ENCODE measurements at places on chromosomes 6 and 20.

DNA sequence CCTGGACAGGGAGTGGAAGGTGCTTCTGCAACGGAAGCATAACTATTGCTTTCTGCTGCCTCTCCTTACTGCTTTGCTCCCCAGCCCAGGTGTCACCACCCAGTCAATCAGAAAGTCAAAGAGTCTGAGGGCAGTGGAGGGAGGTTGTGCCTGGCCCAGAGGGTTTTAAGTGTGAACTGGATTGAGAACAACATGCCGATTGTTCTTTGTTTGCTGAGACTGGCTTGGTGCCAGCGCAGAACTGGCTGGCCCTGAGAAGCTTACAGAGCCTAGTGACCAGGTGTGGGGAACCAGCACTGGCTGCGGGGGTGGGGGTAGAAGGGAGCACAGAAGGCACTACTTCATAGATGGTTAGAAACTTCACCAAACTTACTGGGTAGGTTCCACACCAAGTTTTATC lies 31.1 kb upstream of the ENPP4 start:
- DNase-seq: no peak

- DNase-seq: no peak
These were observed 50.7 kb downstream of the PPP1R3G start for GRCh38 chr6:5135788-5136376.

DNA sequence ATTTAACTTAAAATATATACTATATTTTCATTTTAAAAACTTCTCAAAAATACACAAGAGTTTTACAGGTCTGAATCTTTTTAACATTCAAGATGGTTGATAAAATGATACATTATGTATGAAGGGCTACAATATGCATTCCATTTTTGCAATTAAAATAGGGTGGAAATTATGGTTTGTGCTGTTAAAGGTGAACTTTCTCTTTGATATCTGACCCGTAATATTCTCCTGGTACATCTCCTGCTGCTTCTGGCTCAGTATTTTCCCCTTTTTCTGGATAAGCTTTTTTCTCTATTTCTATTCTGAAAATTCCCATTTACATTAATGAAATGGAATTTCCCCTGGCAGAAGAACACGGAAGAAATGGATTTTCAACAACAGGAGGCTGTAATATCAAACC lies 27.4 kb upstream of the LCA5 start:
- DNase-seq: no peak

DNA sequence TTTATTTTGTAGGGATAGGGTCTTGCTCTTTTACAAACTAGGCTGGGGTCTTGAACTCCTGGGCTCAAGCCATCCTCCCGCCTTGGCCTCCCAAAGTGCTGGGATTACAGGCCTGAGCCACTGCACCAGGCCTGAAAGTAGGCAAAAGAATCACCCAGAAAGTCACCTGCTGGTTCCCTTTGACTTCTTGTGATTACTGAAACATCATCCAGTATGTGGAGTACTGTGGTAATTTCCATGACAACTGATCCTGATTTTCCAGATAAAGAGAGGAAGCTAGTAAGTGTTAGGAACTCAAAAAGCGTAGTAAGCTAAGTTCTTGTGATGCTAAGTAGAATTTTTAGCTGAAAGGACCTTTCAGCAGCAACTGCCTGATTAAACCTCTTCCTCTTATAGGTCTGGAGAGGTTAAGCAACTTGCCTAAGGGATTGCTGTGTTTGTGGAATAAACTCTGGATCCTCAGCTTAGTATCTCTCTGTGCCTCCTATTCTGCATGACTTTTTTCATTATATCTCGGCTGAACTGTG lies 16.8 kb downstream of the RALY start:
- no peak for DNase-seq

GRCh38 chr6:7911345-7911725 lies 747 bp upstream of the TXNDC5 start:
- DNase-seq: no peak

- peak; percentile 60 for DNase-seq
These were observed 49.6 kb upstream of the PTPRK start for GRCh38 chr6:128569732-128570679.

DNA sequence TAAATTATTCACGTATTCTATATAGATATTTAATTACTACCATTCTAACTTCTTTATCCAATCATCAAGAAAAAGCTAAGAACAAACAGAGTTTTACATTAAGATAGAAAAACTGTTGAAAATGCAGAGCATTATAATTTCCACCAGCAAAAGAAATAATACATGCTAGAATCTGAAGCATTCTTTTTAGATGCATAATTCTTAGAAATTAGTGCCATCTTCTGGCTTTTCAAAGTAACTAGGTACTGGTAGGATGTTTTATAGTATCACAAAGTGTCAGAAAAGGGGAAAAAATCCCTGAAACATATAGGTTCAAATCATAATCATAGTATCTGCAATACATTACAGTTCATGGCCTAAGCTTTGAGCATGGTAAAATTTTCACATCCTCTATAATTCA lies 178.9 kb downstream of the PHF3 start:
- DNase-seq: no peak

GRCh38 chr20:53943522-53944291 lies 126.7 kb downstream of the BCAS1 start:
- no peak for DNase-seq

DNA sequence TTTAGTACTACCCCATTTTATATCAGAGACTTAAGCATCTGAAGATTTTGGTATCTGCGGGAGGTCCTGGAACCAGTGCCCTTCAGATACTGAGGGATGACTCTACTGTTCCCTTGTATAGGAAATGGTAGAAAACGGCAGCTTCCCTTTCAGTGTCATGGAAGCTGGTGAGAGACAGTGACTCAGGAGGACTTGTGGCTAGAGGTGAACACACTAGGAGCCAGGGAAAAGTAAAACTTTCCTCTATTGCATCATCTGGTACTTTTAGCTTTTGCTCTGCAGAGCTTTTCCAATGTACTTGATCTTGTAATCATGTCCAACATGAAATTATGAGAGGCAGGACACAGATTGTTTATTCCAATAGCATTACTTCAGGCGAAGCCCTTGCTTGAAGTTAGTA lies 45.0 kb downstream of the RNF144B start:
- DNase-seq: no peak

DNA sequence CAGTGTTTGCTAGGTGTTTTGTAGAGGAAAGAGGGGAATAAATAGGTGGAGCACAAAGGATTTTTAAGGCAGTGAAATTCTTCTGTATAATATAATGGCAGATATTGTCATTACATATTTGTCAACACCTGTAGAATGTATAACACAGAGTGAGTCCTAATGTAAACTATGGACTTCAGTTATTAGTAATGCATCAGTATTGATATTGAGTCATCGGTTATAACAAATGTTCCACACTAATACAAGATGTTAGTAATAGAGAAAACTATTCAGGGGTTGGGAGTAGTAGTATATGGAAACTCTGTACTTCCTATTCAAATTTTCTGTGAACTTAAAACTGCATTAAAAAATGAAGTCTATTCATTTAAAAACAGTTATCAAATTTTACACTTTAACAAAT lies 299.2 kb downstream of the UBE3D start:
- no peak for DNase-seq

GRCh38 chr20:50932691-50933280 lies 1.5 kb upstream of the ADNP start:
- no peak for DNase-seq

DNA sequence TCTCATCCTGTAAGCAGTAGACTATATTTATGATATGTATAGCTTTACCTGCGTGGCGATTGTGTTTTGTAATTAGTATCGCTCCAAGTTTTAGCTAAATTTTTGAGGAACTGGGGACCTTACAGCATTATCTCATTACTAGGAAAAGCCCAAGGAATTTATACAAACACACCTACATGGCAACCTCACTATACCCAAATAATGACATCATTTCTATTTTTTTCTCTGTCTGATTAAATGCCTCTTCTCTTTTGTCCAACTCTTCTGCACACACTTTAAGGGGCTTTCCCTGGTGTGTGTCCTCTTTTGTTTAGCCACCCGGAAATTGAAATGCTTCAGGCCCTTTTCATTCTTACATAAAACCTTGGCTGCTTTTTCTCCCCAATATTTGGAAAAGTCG lies 82.9 kb upstream of the EXOC2 start:
- DNase-seq: no peak

GRCh38 chr6:9252799-9253198 lies 817.5 kb upstream of the SLC35B3 start:
- no peak for DNase-seq

- DNase-seq: no peak
These were observed 63.3 kb downstream of the HDGFL1 start for GRCh38 chr6:22632581-22633145.

GRCh38 chr6:209432-210103 lies 82.7 kb upstream of the DUSP22 start:
- no peak for DNase-seq

- no peak for DNase-seq
These were observed 48.7 kb downstream of the PDYN start for GRCh38 chr20:1945134-1945618.

DNA sequence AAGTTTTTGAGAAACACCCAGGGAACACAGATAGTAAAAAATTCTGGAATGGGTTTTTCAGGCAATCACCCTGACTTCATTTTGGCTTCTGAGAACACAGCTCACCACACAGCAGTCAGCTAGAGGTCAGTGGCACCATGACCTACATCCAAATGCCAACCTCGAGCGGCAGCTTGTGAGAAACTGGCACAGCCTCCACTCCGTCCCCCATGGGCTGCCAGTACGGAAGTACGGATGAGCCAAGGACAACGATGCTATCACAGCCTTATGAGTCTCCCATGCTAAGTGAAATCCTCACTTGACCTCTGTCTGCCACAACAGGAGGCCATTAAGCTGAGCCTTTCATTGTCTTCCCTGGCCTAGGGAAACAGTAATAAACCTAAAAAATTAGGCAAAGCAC lies 32.0 kb downstream of the KIF16B start:
- DNase-seq: no peak

GRCh38 chr6:86031713-86032112 lies 389.0 kb upstream of the SYNCRIP start:
- no peak for DNase-seq

- DNase-seq: peak; percentile 64
These were observed 66.4 kb downstream of the PLEKHG1 start for GRCh38 chr6:150666071-150666470.

DNA sequence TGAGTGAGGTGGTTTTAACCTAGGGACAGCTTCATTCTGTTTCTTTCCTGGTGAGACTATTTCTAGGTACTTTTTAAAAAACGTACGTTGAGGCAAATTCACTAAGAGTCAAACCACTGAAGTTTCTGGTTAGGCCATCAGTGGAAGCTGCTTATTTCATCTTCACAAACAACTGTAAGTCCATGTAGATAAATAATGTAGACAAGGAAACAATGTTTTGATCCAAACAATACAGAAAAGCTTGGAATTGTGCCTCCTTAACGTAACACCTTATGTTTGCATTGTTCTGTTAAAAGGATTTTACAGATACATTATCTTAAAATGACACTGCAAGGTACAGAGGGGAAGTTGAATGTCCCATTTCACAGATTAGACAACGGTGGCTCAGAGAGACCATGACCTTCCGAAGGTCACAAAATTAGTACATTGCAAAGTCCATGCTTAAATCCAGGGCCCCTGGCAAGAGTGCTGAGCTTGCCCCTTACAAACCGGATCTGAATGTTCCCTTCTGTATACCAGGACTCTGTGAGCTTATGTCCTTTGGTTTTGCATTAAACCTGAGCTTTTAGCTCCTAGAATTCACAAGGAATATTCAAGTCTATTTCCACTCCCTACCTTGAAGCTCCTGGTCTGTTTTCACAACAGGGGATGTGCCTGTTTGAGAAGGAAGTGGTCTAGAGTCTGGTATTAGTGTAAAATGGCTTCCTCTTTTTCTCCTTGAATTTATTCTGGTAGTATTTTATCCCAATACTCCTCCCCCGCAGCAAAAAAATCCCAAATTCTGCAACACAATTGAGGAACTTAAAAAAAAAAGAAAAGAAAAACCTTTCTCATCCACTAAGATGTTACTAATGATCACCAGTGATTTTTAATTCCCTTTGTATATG lies 28.9 kb upstream of the ZNF217 start:
- DNase-seq: no peak

DNA sequence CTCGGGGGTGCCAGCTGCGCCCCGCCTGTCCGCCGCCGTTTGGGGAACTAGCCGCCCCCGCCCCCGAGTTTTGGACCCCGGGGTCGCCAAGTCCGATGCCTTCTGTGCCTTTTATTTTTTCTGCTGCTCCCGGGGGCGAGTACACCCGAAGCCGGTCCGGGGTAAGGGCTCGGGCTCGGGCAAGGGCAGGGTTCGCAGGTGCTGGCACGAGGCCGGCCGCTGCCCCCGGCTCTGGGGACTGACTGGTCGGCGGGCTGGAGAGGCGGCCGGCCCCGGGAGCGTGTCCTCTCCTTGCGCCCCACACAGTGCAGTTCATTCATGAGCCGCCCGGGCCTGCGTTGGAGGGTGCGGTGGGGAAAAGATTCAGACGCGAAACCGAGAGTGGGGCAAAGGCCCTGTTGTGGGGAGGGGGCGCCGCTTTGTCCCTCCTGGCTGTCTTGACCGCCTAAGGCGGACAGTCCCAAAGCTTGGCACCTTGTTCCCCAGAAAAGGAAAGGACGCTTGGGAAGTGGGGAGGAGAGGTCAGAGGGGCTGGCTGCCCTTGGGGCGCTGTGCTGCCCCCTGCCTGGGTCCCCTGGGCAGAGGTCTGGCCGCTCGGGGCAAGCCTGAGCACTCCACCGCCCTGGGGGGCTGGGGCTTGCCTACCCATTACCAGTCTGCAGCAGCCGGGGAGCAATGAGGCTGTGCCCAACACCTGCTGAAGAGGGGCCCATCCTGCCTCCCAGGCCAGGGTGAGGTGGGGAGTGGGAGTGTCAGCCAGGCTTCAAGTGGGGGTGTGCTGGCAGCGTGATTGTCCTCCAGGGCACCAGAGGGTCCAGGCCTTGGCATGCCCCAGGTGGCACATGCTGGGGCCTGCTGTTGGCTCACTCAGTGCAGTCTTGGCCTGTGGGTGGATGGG lies 915 bp downstream of the TMEM63B start:
- no peak for DNase-seq

DNA sequence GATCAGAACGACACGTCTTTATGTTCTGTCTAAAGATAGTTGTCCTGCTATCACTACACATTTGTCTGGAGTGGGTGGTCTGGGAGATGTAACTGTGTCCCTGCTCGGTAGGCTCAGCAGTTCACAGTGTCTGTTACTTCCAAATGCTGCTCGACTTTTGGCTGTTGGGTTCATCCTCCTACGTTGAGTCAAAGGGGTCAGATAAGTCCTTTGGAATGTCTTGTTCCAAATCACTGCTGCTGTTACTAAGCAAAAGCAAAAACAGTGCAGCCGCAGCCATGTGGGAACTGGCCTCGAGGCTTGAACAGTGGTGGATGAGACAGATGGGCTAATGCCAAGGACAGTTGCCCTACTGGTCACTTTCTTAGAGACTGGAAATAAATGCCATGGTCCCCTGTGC lies 272.2 kb upstream of the MAP3K7 start:
- no peak for DNase-seq
